ENCODE measurements at places on chromosomes 11 and 22. TPM values are rescaled to one million over a fixed set of nuclear protein-coding genes. Genes with fewer than 3 reads are reported as not detected.

DNA sequence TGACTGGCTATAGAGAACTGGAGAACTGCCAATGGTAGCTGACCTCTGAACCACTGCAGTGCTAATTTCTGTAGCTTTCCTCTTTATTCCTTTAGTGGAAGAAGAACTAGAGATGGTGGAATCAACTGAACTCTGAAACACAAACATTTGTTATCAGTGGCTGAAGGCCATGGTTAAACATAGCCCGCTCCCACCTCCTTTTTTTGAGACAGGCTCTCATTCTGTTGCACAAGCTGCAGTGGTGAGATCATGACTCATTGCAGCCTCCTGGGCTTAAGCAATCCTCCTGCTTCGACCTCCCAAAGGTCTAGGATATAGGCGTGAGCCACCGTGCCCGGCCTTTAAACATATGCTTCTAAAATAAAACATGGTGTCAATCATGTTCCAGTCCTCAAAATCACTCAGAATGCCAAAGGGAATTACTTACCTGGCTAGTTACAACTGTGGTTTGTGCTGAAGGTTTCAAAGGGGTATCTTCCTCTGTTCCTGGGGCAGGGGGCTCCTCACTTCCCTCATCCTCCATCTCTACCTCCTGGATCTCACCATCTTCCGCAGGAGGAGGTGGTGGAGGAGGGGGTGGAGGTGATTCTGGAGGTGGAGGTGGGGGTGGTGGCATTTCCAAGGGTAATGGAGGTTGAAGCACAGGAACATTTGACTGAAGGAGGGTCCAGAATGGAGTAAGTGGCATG is 9.0 kb upstream of the AGBL2 start:
- DNase-seq = no peak

DNA sequence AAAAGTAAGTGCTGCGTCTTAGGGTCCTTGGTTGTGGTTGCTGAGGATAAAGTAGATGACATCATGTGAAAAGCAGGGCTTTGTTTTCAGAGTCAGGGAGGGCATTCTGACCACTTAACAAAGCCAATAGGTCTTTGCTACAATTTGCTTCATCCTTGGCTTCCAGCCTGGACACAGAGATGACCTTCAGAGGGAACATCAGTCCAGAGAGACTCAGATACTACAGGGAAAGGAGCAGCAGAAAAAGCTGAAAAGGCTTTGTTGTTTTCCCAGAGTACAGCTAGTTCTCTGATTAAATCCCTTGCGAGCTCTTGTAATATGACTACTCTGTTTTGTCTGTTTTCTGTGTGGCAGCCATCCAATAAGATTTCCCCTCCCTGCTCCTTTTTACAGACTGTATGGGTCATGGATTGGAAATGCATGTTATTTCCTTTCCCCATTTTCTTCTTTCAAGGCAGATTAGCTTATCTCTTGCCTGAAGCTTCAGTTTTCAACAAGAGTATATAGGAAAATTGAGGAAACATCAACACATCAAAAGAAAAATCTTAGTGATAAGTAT is 31.9 kb downstream of the ATG13 start:
- DNase-seq = no peak

DNA sequence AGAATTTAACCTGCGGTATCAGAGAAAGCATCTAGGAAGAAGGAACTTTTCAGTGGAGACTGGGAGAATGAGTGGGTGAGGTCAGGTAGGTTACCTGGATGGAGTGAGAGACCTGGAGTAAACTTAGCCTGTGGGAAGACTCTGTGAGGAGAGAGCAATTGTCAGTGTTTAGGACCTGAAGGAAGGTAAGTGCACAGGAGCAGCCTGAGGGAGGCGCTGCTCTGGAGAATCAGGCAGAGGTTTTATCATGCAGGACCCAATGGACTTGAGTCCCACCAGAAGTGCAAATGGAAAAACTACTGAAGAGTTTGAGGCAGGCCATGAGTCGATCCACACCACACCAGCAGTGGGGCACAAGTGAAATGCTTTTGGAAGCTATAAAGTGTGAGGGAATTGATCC is 10.6 kb upstream of the IFTAP start:
- no peak for DNase-seq

DNA sequence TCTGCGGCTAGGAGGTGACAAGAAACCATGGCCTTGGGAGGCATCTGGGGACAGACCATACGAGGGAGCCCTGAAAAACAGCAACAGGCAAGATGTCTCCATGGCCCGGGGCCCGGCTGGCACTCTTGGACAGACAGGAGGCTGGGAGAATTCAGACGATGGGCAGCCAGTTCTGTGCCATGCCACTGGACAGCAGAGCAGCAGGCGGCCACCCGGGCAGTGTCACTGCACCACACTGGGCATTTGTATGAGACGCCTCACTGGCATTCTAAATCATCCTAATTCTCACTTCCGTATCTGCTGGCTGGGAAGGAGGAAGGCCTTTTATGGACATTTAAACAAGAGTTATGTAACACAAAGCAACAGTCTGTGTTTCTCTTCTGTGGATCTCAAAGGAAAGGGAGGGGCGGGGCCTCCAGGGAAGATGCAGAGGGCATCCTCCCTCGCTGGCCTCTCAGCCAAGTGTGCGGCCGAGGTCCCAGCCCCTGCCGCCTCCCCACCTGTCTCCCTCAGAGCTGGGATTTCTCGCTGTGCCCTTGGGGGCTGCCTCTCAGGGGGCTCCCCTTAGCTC is 350.3 kb downstream of the SHANK2 start:
- no peak for DNase-seq

GRCh38 chr11:87743007-87743406 is 432.2 kb downstream of the RAB38 start:
- DNase-seq = peak; percentile 2

DNA sequence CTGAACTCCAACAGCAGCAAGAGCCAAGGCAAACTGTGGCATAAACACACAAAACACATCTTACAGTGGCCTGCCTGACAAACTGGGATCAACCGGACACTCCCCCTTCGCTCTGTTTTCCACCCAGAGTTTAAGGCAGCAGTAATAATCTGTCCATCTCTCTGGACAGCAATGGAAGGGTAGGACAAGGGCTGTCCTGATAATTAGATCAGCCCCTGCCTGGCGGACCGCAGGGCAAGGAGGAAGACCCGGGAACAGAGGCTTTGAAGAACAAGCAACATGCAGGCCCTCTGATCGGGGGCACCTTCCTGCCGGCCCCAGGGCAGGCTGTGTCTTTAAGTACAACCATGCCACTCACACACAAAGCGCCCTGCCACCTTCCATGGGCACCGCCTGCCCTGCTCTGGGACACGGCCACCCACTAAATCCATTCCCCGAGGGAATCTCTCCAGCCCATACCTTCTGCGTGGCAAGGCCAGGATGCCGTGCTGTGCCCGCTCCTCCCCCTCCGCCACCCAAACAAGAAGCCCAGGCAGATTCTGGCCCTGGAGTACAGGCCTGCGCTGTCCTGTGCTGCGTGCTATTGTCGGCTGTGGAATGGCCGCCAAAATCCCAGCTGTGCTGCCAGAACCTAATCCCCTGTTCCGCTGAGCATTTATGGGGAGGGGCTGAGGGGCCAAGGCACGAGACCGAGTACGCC is 38.8 kb downstream of the NUMA1 start:
- peak; percentile 55 for DNase-seq

- no peak for DNase-seq
Measured at GRCh38 chr11:113629562-113629961, 76.5 kb downstream of the TMPRSS5 start.

Gene MAJIN
- total RNA-seq = not detected

Gene MRGPRX4
- total RNA-seq = not detected

- DNase-seq = no peak
Measured at GRCh38 chr22:35346596-35347220, 34.2 kb upstream of the HMOX1 start.

- DNase-seq = no peak
Measured at GRCh38 chr11:12315024-12315423, 62.3 kb upstream of the PARVA start.

DNA sequence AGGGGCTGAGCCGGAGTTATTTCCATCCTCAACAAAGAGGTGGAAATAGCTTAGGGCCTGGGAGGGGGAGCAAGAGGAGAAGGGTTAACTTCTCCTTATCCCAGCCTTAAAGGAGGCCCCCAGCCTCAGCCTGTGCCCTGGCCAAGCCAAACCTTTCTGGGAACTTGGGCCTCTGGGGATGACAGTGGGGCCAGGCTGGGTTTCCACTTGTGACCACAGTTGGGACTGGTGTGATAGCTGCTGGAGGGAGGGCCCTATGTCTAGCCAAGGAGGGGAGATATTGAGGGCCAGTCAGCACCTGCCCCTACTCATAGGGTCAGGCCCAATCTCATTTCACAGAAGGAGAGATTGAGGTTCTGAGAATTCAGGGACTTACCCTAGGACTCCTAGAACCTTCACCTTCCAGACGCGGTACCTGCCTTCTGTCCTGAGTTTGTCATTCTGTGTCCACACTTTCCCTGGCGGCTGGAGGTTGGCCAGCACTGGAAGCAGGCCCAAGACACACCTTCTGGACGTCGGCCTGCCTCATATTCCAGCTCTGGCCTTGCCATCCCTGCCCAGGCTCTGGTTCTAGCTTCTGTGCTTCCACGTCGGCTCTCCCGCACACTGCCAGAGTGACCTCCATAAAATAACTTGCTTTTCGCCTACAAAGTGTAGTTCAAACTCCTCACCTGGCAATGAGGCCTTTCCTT is 3.1 kb downstream of the RELT start:
- no peak for DNase-seq

DNA sequence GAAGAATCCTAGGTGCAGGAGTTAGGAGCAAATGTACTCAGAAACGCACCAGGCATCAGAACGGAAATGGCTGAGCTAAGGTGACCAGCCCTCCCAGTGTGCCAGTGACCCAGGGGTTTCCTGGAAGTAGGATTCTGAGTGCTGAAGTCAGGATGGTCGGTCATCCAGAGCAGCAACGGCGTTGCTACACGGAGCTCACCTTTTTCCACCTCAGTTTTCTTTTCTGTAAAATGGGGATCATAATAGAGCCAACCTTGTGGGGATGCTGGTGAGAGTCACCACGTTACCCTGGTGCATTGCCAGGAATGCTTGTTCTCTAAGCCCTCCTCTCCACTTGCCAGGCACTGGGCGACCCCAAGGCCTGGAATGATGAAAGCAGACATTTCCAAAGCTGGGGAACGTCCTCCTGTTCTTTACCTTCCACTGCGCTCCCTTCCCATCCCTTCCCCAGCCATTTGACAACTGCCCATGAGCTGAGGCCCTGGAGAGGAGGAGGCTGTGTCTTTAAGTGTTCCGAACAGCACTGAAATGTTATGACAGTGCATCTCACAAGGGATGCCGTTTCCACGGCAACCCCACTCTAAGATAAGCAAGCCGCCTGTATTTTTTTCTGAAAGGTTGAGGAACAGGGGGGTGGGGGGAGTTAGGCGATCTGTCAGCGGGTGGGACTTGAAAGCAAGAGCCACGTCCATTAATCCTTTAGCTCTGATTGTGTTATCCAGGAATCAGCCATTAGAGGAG is 66.8 kb downstream of the TSPAN18 start:
- no peak for DNase-seq

DNA sequence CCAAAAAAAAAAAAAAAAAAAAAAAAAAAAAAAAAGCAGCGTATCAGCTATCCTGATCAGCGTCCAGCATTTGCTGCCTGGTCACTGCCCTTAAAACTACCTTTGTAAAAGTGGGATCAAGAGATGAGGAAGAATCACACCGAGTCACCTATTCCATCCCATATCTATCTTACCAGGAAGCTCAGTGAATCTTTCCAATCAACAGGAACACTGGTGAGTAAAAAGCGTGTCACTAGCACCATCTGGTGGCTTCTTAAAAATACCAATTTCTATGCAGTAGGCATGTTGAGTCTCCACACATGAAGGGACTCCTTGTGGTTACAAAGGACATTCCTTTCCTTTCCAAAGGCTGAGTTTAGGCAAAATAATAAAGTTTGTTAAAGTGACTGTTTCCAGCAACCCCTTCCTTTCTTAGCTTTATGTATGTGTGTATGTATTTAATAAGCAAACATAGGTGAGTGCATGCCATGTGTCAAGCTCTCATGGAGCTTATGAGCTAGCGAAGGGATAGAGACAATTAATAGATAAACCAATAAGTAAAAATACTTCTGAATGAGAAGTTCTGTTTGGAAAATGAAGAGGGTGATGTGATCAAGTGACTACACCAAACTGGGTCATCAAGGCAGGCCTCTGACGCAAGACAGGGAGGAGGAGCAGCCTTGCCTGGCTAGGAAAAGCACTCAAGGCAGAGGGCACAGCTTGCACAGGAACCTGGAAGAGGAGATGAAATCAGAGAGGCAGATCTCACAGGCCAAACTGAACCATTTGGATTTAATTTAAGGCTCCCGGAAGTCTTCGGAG is 13.9 kb upstream of the TP53AIP1 start:
- DNase-seq = peak; percentile 21

- DNase-seq = no peak
Measured at GRCh38 chr11:13826505-13827278, 135.8 kb upstream of the SPON1 start.

DNA sequence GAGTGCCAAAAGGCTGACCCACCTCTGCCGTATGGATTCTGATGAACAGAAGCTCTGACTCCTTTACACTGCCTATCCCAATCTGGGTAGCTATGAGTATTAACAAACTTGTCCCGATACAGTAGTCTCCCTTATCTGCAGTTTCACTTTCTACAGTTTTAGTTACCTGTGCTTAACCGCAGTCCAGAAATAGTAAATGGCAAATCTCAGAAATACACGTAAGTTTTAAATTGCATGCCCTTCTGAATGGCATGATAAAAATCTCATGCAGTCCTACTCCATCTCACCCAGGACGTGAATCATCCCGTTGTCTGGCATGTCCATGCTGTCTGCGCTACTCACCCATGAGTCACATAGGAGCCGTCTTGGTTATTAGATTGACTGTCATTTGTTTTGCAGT is 68.8 kb downstream of the SNX19 start:
- no peak for DNase-seq

DNA sequence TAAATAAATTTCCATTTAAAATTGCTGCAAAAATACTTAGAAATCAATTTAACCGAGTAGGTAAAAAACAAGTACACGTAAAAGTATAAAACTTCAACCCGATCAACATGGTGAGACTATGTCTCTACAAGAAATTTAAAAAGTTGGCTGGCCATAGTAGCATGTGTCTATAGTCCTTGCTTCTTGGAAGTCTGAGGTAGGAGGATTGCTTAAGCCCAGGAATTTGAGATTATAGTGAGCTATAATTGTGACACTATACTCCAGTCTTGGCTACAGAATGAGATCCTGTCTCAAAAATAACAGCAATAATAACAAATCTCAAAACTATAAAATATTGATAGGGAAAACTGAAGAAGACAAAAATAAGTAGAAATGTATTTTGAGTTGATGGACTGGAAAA is 11.1 kb downstream of the CASP4 start:
- DNase-seq = no peak

GRCh38 chr11:95827696-95828095 is 37.4 kb downstream of the CEP57 start:
- no peak for DNase-seq

Gene TTC28
- total RNA-seq = 1.9 TPM
